Glutamatergic neuron (in vitro differentiated cells): ENCODE measurements at places on chromosomes 3 and 15.

DNA sequence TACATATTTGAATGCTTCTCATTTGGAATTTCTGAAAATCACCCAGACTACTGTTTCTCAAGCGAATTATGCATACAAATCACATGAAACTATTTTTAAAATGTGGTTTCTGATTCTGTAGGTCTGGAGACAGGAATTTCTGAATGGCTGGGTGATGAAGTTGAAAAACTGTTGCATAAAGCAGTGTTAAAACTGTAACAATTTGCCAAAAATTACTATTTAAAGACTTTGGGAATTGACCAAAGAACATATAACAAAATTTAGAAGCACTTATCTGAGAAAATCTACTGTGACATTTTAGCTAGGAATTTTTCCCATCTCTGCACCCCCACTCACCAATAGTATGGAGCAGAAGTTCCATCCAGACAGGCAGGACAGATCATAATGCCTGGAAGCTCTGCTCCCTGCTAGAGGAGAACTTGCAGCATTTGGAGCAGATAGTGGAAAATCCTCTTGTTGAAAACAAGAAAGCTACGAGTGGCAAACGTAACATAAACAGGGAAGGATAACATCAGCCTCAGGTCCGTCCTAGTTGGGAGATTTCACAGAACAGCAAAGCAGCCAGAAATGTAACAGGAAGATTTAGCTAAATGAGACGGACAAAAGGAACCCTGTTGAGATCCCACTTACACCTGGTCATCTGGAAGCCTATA is 132.3 kb upstream of the MCTP2 start:
- DNase-seq, result no peak

DNA sequence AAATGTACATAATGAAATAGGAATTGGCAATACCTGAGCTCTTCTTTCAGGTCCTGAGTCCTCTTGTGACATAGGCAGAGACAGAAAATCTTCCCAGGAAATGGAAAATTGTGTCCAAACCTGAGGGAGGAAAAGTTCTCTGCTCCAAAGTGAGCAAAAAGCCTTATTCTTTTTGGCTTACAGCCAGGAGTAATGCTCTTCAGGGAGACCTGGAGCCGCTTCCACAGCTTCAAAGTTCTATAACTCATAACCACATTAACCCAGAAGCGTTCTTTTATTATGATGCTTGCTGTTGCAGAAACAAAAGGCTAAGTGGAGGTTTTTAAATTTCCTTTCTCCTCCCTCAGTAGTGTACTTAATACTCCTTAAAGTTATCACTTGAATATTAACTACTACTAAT is 633 bp downstream of the IGSF10 start:
- DNase-seq, result no peak

- DNase-seq, result no peak
These were observed 1173.6 kb downstream of the OTOL1 start for GRCh38 chr3:162670181-162670580.

- no peak for DNase-seq
These were observed 98.4 kb downstream of the FSIP1 start for GRCh38 chr15:39684233-39684632.

DNA sequence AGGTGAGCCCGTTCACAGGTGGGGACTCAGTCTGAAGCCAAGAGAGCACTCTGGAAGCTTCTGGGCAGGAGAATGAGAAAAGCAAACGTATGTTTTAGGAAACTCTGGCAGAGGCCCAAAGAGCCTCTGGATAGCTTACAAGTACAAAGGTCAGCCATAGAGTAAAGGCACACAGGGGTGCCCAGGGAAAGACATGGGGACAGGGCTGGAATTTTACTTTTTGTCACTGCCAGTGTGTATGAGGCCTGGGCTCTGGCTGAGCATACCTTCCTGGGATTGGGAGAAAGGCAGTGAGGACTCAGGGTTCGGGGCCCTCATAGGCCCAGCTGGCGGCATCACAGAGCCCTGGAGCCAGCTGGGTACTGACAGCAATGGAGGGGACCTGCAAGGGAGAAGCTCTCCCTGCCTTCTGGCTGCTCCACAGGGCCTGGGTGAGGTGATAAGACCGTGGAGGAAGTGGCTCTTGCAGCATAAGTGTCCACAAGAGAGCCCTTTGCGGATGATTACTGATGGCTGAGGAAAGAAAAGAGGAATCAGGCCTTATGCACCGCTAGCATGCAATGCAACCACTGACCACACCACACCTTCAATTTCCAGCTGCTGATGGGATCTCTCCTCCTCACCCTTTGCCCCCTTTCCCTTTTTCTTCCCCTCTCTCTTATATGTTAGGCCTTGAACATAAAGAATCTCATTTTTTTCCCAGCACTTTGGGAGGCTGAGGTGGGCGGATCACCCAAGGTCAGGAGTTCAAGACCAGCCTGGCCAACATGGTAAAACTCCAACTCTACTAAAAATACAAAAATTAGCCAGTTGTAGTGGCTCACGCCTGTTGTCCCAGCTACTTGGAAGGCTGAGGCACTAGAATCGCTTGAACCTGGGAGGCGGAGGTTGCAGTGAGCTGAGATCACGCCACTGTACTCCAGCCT is 25.1 kb upstream of the BCL2L10 start:
- no peak for DNase-seq

DNA sequence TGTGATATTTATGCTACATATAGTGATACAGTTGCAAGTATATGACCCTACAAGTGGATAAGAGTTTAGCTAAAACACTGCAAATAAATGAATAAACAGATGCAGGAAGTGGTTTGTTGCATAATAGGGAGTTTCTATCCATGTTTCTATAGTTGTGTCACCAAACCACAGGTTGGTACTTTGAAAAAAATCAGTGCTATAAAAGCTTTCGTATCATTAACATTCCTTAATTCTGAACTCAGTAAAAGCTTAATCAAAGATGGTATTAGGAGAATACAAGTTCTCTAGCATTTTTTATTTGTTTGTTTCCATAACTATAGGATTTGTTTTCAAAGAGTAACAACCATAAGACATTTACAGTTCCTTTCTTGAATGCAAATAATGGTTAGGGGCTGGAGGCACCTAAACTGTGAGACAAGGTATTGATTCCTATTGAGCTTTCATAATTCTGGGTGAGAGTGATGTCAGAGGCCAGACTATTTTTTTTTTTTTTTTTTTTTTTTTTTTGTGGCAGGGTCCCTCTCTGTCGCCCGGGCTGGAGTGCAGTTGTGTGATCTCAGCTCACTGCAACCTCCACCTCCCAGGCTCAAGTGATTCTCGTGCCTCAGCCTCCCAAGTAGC is 29.6 kb downstream of the CPOX start:
- DNase-seq, result no peak

GRCh38 chr3:185647880-185648210 is 61.8 kb downstream of the SENP2 start:
- no peak for DNase-seq

- no peak for DNase-seq
These were observed 297.7 kb downstream of the GBE1 start for GRCh38 chr3:81463781-81464180.

DNA sequence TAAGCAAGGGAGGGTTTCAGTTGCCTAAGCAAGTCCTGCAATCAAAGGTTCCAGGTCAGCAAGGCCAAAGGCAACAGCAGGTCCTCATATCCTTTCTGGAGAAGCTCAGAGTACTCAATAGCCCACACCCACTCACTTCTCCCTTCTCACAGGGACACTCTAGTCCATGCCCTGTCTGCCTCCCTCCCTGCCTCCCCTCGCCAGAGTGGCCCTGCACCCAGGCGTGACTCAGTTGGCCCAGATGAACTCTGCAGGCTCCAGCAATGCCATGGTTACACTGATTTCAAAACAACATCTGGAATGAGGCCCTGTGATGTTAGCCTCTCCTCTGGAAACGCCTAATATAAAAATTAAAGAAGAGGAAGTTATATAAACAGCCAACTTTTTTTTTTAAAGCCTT is 32.9 kb downstream of the IL16 start:
- no peak for DNase-seq

GRCh38 chr3:23396746-23397145 is 193.6 kb downstream of the UBE2E2 start:
- no peak for DNase-seq

- no peak for DNase-seq
These were observed 10.2 kb downstream of the ALDH1L1 start for GRCh38 chr3:126170073-126170777.

DNA sequence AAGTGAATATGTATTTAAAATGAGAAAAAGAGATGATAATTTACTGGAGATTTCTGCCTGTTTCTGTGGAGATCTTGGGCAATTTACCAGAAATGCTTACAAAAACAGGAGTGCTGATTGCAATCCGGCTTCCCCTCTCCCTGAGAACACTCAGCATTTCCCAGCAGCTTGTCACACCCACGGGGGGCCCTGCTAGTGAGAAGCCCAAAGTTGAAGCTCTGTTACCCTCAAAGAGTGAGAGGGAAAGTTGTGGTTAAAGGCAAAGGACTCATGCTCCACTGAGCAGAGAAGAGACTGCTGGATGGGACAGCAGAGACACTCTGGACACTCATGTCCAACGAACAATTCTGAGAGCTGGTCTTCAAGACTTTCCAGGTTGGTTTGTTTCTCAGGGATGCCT is 2.9 kb downstream of the MCTP2 start:
- no peak for DNase-seq

DNA sequence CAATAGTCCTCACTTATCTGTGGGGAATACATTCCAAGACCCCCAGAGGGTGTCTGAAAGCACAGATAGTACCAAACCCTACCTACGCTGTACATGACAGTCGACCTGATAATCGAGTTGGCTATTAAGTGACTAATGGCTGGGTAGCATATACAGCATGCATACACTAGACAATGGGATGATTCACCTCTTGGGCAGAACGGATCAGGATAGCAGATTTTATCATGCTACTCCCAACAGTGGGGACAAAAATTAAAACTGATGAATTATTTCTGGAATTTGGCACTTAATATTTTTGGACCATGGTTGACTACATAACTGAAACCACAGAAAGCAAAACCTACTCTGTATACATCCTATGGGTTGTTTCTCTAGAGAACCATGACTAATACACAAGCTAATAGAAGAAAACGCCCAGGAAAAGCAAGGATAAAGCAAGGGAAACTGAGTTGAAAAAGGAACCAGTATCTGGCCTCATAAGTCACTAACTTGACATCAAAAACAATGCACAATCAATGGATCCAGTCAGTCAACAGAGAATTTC is 15.5 kb downstream of the ATG3 start:
- DNase-seq, result no peak
